ENCODE measurements at places on chromosomes 16 and 17.

DNA sequence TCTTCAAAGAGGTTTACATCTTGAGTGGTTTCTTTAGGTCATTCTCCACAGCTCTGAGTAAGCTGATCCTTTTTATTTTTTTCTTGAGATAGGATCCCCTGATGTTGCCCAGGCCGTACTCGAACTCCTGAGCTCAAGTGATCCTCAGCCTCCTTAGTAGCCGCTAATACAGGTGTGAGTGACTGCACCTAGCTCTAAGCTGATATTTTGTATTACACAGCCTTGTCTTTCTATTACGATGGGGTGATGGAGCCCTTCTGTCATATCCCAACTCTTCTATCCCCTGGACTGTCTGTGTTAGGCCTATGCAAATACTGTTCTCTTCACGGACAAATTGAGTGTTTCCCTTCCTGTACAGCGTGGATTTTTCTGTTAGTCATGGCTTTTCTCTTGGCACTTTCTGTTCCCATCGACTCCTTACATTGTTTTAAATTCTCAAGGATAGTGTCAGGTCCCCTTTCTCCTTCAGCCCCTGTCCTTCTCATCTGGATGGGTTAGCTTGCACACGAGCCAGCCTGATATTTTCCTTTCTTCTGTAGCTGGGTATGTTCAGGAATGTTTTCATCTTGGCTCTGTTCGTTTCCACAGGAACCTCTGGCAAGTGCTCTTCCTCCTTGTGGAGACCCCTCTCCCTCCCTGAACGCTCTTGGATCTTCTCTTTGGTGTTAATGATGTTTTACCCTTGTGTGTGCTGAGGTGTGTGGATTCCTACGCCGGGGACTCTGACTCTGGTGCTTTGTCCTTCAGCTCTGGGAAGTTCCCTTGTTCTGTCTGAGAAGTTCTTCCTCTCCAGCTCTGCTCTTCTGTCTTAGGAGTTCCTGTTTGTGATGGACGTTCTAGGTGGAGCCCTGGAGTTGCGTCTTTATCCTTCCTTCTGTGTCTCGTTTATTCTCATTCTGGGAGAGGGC, 2.3 kb downstream of the BANP start:
- no peak for DNase-seq

- DNase-seq, result peak; percentile 95
These were observed 8.3 kb downstream of the HS3ST3B1 start for GRCh38 chr17:14308965-14309879.

GRCh38 chr16:55035956-55036355, 105.3 kb downstream of the IRX5 start:
- no peak for DNase-seq

DNA sequence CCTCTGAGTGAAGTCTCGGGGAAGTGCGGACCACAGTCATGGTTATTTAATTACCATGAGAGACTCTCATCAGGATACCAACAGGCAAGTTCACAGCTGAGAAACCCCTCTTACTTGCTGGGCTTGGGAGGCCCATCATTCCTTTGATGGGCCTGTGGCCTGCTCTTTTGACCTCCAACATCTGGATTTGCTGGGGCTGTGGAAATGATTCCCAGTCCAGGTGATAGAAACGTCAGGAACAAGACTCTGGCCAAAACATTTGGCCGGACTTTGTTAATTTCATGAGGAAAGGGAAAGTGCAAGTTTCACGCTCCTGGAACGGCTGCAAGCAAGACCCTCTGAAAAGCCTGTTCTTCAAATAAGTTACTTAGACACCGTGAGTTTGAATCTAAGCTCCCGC, 42.5 kb downstream of the TMEM114 start:
- DNase-seq, result no peak

DNA sequence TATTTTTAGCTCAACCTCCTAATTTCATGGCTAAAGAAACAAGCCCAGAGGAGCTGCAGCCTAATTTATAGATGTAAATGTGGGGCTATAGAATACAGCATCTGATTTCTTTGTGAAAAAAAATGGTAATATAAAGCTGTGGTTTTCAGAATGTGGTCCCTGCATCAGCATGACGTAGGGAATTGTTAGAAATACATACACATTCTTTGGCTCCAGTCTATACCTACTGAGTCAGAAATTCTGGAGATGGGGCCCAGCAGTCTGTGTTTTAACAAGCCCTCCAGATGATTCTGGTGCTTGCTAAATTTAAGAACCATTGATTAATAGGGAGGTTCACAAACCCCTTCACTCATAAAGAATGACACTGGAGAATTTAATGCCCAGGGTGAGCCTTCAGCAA, 18.1 kb upstream of the MYH8 start:
- no peak for DNase-seq

DNA sequence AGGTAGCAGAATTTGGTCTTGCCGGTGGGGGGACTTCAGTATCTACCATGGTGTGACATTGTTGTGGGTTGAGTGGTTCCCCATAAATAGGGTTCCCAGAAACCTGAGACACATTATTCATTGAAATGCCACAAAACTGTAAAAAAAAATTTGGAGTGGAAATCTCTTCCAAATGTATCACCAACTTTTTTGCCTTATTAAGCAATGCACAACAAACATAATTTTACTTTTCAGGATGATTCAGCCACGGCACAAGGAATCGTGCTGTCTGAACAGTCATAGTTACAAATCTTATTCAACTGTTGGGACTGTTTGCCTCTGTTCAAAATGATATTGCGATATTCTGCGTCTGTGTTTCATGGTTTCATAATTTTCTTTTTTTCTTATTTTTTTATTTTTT, 181.2 kb downstream of the NTN1 start:
- DNase-seq, result no peak

- no peak for DNase-seq
These were observed 89.1 kb upstream of the CORO6 start for GRCh38 chr17:29711588-29712385.

DNA sequence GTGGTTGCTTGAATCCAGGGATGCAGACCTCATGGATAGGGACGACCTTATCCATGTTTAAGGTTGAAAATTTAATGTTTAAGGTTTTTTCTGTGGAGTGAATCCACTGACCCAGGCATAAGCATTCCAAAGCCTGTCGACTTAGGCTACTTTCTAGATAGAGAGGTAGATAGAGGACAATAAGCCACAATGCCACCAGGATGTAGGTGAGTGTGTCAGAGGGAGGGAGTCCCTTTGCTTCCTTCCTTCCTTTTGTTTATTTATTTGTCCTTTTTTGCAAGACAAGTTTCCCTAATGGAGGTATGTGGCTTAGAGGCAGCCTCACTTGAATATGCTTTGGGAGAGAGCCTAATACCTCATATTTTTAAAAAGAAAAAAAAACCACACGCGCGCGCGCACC, 834.2 kb upstream of the SOX9 start:
- DNase-seq, result no peak

DNA sequence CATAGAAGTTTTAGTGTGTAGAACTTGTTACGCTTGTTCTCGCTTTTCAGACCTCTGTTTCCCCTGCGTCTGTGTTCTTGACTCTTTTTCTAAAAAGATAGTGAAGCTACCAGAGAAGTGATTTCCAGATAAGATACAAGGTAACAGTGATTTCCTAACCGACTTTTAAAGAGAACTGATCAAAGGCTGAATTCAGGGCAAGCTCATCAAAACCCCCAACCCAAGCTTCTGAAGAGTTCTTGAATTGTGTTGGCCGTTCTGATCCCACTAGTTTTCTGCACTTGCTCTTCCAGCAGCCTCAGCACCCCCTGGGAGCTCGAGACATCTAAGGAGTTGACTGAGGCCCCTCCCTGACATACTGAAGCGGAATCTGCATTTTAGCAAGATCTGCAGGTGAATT, 12.7 kb upstream of the NSMCE1 start:
- DNase-seq, result no peak

DNA sequence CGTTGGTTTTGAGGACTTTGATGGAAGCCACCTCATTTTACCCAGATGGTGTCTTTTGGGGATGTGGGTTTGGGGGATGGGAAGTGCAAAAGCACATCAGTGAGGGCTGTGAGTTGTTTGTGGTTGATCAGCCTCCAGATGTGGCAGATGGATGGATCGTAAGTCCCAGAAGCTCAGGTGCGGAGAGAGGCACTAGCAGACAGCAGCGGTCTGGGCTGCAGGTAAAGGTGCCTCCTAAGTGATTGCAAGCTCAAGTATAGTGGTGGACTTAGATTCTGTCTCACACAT, 18.0 kb downstream of the HS3ST3B1 start:
- no peak for DNase-seq

- peak; percentile 72 for DNase-seq
These were observed 2.5 kb downstream of the ALOX15B start for GRCh38 chr17:8041249-8041928.

GRCh38 chr16:14354561-14355351, 275.3 kb downstream of the PARN start:
- no peak for DNase-seq

DNA sequence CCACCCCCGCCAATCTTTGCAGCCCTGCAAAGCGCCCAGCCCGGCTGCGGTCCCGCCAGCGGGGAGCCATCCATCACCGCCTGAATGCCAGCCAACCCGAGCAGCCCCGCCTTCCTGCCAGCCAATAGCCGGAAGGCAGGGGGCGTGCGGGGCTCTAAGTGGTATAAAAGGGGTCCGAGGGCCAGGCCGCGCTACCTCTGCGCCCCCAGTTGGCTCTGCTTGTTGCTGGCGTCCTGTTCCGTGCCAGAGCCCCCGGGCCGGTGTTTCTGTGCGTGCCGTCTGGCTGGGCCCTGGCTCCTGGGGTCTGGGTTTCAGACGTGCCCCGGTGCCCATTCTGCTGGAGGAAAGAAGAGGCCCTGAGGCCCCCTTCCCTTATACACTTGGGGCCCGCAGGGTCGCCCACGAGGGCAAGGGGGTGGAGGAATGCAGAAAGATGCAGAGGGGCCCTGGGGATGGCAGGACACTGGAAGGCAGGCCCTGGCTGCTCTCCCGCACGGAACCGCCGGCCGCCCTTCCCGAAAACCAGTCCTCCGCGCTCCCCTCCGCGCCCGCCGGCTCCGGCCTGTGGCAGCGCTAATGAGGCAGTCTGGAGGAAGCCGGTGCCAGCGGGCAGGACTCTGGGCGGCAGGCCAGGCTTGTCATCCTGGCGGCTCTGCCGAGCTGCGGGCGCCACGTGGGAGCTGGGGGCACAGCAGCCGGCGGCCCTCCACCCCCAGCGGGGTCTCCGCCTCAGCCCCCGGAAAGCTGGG, 14.0 kb downstream of the COPZ2 start:
- DNase-seq, result peak; percentile 56

DNA sequence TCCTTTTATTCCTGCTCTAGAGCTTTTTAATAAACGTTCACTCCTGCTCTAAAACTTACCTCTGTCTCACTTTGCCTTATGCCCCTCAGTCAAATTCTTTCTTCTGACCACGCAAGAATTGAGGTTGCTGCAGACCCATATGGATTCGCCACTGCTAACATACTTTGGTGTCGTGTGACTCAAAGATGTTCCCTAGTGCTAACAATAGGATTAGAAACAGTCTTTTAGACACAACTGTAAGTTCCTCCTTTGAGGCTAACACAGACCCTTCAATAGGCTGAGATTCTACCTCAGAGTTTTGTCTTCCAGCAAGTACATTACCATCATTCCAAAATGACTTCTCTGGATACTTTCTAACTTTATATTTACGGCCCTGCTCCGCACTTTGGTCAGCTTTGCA, 149.5 kb upstream of the COX10 start:
- DNase-seq, result no peak

DNA sequence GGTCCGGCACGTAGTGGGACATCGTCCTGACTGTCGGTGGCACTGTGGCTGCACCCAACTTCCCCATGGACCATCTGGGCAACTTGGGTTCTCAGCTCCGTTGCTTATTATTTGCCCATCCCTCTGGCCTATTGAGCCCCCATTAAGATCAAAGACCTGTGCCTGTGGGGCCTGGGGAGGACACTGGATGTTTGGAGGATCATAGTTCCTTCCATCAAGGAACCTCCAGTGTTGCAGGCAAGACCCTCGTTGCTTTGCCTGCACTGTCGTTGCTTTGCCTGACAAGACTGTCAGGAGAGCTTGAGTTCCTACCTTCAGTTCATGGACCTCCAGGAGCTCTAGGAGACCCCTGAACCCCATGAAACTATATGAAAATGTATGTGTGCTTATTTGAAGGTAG, 127.2 kb downstream of the CCDC144A start:
- no peak for DNase-seq

DNA sequence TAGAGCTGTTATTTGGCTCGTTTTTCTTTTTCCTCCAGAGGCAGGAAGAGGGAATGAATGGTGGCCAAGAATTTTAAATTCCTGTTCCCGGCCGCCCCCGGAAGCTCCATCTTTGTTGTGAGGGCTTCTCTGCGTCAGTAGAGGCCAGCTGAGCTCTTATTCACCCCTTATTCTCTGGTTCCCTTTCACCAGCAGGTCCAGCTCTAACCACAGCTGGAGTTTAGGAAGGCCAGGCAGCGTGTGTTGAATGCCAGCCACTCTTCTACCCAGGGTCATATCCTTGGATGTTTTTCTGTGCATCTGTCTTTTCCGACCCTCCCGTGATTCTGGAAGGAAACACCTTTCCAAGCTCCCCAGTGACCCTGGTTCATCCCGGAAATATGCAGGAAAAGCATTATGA, 570.5 kb downstream of the WWOX start:
- no peak for DNase-seq

DNA sequence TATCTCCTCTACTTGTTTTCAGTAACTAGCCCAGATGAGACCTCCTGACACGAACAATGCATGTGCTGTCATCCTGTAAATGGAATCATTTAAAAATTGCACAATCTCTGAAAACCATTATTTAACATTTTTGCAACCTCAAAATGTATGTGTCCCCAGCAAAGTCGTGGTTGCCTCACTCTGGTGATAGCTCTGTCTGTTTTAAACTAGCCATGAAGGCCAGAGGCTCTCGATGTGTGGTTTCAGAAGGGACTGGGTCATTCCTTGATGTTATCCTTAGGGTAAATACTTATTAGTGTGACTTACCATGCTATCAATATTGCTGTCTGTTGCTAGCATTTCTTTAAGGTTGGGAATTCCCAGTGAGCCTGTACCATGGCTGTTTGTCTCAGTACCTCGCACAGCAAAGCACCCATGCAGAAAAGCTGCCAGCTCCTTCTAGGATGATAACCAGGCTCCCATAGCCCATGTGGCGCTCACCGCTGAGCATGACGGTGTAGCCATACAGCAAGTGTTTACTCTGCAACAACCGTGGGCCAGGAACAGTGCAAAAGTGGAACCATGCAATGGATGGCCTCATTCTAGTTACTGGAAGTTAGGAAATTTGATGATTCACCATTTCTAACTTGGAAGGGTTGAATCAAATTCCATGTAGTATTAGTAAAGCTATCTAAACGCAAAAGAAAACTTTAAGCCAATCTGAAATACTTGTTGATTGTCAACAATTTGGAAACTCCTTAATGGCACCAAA, 2.9 kb upstream of the PGS1 start:
- DNase-seq, result no peak

- no peak for DNase-seq
These were observed 124.5 kb upstream of the CIBAR2 start for GRCh38 chr16:85236818-85237150.

DNA sequence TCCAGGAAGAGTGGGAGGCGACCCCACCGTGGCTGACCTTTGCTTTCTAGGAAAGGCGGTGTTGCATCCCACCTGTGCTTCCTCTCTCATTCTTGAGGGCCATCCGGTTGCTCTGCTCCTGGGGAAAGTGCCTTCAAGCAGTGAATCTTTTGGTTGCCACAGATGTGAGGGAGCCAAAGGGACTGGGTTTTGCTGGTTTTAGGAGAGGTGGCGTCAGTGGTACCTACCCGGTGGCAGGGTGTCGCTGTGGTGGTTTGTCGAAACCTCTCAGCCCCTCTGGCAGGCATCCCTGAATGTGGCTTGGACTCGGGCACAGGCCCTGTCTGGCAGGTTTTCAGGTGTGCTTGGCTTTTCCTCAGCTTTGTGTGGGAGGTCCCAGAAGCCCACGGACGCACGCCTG, 611.5 kb downstream of the KCNJ18 start:
- no peak for DNase-seq

All from HuH-7 (cell line).